ENCODE measurements at places on chromosomes 3 and 15.

GRCh38 chr15:98881526-98882520 lies 125.8 kb downstream of the PGPEP1L start:
- no peak for DNase-seq

DNA sequence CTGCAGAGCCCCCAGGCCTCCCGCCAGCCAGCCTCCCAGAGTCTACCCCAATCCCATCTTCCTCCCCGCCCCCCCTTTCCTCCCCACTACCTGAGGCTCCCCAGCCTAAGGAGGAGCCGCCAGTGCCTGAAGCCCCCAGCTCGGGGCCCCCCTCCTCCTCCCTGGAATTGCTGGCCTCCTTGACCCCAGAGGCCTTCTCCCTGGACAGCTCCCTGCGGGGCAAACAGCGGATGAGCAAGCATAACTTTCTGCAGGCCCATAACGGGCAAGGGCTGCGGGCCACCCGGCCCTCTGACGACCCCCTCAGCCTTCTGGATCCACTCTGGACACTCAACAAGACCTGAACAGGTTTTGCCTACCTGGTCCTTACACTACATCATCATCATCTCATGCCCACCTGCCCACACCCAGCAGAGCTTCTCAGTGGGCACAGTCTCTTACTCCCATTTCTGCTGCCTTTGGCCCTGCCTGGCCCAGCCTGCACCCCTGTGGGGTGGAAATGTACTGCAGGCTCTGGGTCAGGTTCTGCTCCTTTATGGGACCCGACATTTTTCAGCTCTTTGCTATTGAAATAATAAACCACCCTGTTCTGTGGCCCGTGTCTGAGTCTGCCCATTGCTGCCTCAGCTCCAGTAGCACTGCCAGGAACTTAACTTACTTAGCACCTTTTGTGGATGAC lies 32.2 kb downstream of the PTPN23 start:
- no peak for DNase-seq

- DNase-seq: no peak
Observed at GRCh38 chr3:195086341-195086740, 184.6 kb downstream of the XXYLT1 start.

- no peak for DNase-seq
Observed at GRCh38 chr3:177760803-177761202, 563.5 kb upstream of the TBL1XR1 start.

DNA sequence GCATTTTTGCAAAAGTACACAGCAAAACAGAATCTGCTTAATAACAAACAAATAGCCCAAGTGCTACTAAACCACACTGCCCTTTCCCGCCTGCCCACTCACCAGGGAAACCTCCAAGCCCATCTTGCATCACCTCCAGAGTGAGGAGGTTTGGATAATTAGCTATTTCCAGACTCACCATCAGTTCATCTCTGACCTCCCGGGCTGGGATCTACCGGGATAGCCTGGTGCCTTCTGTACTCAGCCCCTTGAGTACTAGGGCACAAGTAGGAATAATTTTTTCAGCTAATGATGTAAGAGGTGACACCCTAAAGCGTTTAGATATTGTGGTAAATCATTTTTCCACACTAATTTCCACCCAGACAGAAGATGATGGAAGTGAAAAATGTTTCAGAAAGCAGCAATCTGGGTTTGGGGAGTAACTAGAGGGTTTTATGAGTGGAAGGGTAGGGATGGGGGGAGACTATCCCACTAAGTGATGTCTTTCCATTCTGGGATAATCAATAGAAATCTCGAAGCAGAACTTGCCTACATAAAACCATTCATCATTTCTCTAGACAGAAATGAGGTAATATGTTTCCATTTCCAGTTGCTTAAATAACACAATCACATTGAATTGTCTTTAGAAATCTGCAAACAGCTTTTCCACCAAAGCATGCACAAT lies 40.9 kb downstream of the TAFA4 start:
- DNase-seq: no peak

DNA sequence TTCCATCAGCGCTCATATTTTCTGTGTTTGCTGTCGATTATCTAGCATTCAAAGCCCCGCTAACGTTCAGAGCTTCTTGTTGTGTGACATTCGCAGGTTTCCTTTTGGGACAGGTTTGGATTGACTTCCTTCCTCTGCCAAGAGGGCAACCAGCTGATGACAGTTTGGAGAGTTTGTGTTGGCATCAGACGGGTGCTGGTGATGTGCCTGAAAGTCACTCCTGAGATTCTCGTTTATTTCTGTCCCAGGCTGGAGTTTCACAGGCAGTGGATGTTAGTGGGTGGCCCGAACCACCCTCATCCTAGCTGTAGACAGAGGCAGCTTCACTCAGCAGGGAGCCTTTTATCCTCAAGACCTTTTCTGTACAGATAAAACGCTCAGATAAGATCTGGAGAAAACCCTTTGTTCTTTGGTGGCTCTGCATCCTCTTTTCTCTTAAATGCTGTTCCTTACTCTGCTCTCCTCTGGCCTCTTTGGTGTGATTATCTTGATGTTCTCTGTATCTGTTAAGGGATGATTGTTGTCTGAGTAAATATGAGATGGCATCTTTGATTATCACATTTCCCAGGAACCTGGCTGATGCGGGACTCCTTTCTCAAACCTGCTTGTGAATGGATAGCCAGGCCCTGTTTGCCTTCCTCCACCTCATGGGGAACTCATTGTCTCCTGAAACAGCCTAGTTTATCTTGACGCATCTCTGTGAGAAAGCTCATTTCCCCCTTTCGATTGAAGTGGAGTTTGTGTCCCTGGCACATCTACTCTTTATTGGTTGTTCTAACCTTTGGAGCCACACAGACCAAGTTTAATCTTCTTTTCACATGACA lies 35.9 kb downstream of the CGNL1 start:
- DNase-seq: no peak

DNA sequence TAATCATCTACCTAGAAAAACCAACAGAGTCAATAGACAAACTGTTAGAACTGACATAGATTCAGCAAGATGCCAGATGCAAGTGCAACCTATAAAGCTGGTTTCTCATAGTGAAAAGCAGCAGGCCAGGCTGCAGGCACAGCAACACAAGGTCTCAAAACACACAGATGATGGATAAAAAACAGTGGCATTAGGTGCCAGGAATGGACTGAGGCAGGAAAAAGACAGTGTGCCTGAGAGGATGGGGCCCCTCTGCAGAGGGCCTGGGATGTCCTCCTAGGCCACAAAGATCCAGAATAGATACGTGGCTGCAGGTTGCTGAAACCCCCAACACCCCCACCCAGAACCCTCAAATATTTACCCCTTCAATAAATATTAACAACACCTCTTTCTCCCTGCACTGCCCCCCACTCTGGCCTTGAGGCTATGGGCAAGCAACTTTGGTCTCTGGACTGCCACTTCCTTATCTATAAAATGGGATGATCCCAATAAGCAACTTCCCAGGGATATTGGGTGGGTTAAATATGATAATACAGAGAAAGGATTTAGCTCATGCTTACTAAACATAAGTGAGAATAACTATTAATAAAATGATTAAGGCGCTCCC lies 35.2 kb upstream of the FGD5 start:
- DNase-seq: no peak

- DNase-seq: peak; percentile 59
Observed at GRCh38 chr3:192850451-192850981, 67.1 kb downstream of the MB21D2 start.

DNA sequence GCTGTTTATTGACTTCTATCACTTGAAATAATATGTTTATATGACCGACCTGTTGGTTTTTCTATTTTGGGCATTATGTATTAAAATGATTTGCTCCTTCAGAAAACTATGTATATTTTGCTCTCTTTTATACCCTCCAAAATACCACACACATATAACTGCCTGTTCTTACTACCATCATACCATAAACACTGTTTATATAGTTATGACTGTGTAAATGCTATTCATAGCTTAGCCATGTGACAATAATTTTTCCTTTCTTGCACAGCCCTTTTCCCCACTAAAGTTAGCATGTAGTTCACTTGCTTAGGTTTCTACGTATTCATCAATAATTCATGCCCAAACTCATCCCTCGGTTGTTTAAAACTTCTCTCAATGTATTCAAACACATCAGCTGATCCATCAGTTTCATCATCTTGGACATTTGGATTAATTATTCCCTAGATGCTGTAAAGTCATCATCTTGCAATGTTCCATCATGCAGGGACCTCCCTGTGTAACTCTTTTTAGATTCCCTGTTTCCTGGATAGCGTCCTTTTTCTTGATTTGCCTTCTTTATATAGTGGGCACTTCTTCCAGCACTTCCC lies 8.2 kb upstream of the RYK start:
- DNase-seq: no peak

- no peak for DNase-seq
Observed at GRCh38 chr15:50939911-50940310, 31.4 kb downstream of the AP4E1 start.

GRCh38 chr15:42503825-42504224 lies 8.4 kb downstream of the SNAP23 start:
- no peak for DNase-seq

- peak; percentile 40 for DNase-seq
Observed at GRCh38 chr3:152269831-152270734, 1.4 kb downstream of the MBNL1 start.

DNA sequence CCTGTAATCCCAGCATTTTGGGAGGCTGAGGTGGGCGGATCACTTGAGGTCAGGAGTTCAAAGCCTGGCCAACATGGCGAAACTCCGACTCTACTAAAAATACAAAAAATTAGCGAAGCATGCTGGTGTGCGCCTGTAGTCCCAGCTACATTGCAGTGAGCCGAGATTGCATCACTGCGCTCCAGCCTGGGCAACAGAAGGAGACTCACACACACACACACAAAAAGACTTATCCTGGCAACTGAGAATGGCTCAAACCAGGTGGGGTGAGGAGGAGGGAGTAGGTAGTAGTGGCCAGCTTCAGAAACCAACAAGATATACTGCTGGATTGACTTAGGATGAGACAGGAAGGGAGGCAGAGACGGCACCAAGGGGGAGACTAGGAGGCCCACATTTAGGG lies 53.4 kb upstream of the APEH start:
- no peak for DNase-seq

DNA sequence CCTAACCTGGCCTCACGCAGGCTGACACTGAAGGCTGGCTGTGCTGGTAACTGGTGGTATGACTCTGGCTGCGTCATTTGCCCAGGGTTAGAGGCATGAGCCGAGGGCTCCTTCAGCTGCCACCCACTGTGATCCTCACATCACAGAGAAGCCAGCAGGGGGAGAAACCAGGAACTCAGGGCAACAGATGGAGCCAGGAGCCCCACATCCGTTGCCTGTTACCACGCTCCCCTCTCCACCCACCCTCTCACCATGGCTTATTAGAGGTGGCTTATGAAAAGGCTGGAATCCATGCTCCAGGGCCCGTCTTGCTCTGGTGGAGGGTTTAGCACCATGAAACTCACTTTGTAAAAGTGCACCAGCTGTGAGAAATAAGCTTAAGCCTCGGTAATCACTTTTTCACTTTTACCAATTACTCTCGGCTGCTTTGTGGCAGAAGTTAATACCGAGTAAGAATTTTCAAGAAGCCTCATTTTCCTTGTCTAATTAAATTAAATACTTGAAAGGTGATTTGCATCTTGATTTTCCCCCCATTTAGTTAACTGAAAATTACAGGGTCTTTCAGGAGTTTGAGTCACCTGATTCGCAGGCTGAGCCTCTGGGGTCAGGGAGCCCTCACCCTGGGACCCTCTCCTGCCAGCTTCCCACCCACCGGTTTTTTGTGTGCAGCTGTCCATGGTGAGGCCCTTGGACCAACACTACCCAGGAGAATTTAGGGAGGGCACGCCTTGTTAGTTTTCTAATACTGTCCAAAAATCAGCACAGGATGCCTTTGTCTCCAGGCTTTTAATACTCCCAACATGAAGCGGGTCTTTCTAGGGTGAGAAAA lies 60.9 kb downstream of the ASB7 start:
- no peak for DNase-seq

GRCh38 chr15:52217186-52217585 lies 26.0 kb upstream of the GNB5 start:
- DNase-seq: peak; percentile 46

DNA sequence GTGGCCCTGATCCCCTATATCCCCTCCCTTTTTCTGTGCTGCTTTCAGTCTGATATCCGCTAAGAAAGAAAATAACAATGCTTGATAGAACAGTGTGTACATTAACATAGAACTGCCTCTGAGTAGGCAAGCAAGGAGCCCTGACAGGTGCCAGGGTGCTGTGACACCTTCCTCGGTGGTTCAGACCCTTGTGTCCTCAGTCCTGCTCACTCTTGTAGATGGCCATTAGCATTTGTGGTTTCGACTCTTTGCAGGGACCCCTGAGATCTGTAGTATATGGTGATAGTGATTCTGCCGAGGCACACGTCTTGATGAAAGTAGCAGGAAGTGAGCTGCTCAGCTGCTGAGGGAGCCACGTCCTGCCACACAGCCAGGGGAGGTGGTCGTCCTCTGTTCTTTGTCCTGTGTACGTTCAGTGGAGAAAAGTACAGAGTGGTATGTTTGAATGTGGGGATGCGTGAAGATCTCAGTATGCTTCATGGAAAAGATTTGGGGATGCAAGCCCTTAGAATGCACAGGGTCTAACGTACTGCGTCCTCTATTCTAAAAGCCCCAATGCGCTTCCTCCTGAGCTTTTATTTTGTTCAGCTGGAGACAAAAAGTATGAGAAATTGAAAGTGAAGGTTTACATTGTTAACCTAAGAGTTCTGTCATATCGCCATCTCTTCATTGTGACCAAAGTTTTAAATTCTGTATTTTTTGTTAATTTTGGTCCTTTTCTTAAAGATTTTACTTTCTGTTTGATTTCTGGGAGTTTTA lies 35.4 kb downstream of the PXYLP1 start:
- DNase-seq: peak; percentile 52

DNA sequence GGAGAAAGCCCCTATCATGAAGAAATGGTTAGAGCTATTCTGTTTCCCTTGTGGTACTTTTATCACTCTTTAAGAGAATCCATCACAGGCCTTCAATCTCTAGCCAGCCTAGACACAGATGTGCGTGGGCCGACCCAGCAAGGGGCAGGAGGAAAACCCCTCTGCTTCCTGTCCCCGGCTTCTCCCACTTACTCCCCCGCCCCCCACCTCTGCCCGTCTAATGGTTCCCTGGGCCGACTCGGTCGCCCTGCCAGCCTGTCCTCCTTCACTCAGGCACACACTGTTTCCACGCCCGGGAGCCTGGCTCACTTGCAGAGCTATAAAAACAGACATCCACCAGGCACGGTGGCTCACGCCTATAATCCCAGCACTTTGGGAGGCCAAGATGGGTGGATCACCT lies 58.3 kb upstream of the TFRC start:
- DNase-seq: no peak

GRCh38 chr15:100221471-100222348 lies 120.1 kb downstream of the ADAMTS17 start:
- DNase-seq: no peak

- no peak for DNase-seq
Observed at GRCh38 chr3:183924956-183925355, 40.3 kb upstream of the PARL start.

Data from activated CD4-positive, alpha-beta memory T cell treated with anti-CD3 and anti-CD28 coated beads, Interleukin-2, amount 10 ng/mL, durations not matched to agents 7 days and 5 days (primary cell).